ENCODE measurements at places on chromosomes 11 and 22.

DNA sequence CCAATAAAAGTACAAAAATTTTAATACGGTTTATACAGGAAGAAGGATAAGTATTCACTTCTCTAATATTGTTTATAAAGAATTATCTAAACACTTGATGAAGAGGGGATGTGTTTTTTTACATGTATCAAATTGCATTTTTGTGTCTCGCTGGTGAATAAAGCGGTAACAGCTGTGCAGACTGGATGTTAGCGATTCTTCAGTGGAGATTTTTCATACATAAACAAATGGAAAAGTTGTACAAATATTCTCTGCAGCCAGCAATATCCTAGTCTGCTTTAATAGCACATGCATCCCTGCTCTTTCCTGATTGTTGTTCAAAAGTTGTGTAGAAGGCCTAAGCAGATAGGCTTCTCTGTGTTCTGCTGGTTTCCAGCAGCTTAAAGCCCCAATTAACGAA is 369.3 kb downstream of the SOX6 start:
- DNase-seq, result no peak

DNA sequence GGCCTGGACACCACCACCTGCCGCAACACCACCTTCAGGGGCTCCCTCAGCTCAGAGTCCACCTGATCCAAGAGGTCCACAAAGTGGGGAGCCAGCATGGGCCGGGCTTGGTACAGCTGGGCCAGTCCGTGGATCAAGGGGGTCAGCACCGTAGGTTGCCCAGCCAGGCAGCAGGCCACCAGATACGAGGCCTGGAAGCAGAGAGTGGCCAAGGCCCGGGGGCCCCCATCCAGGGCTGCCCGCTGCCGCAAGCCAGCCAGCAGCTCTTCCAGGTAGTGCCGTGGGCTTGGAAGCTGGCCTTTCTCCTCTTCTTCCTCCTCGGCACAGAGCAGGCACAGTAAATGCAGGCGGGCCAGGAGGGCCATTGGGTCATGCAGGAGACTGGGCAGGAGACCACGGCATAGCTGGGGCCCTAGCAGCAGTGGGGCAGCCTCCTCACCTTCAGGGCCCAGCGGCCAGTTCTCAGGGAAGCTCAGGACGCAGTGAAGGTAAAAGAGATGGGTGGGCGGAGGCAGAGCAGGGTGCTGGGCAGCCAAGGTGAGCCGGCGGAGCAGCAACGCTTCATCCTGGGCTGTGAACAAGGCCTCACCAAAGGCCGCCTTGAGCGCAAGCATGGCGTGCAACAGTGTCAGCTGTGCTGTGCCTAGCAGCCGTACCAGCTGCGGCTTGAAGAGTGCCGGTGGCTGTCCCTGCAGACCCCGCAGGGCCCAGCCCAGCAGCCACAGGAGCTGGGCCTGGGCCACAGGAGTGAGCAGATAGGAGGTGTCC is 1.7 kb downstream of the AP5B1 start:
- no peak for DNase-seq

- no peak for DNase-seq
Measured at GRCh38 chr11:34976496-34977088, 60.2 kb downstream of the PDHX start.

- DNase-seq, result no peak
Measured at GRCh38 chr11:1931341-1932104, 12.0 kb downstream of the TNNT3 start.

- DNase-seq, result no peak
Measured at GRCh38 chr11:103792981-103793468, 243.4 kb upstream of the DDI1 start.

DNA sequence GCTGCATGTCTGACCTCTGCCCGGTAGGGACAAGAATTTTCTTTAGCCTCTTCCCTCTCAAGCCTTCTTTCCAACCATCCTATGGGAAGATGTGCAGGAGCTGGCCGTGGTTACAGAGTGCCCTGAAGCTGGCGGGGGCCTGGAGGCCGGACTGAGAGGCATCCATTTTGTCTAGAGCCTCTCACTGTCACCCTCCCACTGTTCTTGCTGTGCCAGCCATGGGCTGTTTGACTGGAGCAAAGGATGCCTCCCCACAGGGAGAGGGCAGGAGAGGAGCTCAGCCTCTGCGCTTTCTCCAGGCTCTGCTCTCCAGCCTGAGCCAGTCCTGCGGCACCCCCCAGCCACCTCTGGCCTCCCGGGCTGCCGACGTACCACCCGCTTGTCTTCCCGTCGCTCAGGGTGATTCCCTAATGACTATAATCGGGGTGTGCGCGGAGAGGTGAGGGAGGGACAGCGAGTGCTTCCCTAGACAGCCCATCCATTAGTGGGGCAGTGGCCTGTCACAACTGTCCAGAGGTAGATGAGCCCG is 123.8 kb downstream of the NECTIN1 start:
- no peak for DNase-seq

- peak; percentile 32 for DNase-seq
Measured at GRCh38 chr11:72430741-72431570, 3.4 kb downstream of the CLPB start.

DNA sequence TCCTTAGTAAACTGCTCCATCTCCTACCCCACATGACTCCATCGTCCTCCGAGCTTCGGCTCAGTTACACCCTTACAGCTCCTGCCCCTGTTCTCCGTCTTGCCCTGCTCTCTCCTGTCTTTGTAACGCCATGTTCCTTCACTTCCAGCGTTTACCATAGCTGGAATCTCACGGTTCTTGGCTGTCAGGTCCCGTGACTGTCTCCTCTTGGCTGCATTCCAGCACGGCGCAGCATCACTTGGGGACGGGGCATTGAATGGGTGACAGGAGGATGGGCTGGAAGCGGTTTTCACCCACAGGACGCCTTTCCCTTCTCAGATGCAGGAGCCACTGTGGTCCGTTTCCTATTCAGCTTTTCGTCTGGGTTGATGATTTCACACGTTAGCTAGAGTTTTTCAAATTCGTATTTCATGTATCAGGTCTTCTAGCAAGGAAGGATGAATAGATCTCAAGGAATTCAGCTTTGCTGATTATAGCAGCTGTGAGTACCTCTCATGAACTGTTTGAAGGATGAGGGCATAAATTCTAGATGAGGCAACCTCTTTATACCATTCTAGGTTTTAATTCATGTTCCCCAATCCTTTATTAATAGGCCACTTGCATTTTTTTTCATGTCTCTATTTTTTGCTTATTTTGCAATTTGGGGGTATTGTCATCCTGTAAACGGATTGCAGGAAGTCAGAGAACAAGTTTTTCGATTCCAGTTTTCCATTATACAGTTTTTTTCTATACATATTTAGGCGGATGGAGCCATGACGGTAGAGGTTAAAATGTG is 29.1 kb downstream of the ZBED4 start:
- DNase-seq, result no peak

- no peak for DNase-seq
Measured at GRCh38 chr11:94740083-94741021, 27.8 kb upstream of the AMOTL1 start.

GRCh38 chr11:30983143-30983542 is 386.4 kb downstream of the DCDC1 start:
- no peak for DNase-seq

GRCh38 chr11:68213555-68214172 is 568 bp upstream of the KMT5B start:
- peak; percentile 76 for DNase-seq

GRCh38 chr11:19345848-19346681 is 105.3 kb upstream of the E2F8 start:
- no peak for DNase-seq

- no peak for DNase-seq
Measured at GRCh38 chr11:111426617-111427016, 47.5 kb upstream of the POU2AF1 start.

DNA sequence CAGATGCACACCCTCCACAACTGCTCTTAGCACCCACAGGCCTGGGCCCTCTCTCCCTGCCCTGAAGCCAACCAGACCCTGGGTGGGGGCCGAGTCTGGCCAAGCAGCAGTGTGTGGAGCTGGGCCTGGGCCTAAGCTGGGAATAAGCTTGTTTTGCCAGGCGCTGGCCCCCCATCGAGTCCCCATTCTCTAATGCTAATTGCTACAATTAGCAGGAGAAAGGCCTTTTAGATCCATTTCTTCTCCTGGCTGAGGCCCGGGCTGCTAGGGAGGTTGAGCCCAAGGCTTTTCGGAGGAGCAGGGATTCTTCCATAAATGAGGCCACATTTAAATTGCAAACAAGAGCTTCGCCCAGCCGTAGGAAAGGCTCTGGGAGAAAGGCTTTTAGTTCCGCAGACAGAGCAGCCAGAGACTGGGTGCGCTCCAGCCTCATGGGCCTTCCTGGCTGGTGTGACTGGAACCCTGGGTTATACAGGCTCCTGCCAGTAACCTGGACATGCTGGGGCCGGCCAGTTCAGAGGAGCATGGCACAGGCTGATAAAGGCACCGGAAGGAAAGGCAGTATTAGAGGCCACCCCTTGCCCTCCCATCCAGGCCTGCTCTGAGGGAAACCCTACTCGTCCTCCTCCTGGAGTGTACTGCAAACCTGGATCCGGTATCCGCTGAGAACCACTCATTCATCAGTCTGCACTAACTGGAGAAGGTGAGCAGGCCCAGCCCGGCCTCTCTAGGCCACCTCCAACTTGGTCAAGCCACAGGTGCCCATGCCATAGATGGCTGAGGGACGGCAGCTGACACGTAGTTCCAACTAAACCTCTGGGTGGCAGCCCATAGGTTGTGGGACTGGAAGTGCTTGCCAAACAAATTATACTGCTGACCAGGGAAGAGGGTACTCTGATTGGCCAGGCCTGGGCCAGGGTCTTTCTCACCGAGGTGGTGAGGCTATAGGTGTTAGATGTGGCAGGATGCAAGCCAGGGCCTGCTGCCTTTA is 6.2 kb downstream of the KCNQ1OT1 start:
- DNase-seq, result no peak

DNA sequence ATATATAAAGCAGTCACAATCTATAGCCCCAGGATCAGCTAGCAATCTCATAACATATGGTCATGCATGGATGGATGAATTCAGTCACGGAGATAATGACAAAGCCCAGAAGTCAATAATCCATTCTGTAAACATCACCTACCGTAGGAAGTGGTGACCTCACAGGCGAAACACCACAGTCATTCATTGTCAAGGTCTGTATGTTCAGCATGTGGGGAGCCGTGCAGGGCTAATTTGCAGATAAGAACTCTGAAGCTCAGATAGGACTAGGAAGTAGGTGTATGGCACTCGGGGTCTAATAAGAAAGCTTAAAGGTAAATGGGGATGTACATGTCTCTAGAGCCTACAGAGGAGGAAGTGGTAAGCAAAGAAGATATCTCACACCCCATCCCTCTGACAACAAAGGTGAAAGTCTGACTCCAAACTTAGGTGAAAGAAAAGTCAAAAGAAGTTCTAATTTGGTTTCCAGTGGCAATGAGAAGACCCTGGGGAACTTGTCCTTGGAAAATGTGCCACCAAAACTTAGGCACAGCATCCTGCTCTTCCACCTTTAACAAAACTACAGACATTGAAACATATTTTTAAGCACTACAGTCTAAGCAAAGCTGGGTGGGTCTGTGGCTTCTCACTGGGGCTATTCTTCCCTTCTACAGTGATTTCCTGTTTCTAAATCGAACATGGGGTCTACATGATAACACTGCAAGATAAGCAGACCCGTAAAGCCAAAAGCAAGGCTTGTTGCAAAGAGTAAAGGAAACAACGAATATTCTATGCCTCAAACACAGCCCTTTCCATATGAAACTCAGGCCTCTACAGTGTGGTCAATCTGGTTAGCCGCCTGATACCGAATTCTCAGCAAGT is 5.2 kb downstream of the CRTAM start:
- no peak for DNase-seq

- DNase-seq, result no peak
Measured at GRCh38 chr22:19503869-19504268, 20.3 kb downstream of the CLDN5 start.

DNA sequence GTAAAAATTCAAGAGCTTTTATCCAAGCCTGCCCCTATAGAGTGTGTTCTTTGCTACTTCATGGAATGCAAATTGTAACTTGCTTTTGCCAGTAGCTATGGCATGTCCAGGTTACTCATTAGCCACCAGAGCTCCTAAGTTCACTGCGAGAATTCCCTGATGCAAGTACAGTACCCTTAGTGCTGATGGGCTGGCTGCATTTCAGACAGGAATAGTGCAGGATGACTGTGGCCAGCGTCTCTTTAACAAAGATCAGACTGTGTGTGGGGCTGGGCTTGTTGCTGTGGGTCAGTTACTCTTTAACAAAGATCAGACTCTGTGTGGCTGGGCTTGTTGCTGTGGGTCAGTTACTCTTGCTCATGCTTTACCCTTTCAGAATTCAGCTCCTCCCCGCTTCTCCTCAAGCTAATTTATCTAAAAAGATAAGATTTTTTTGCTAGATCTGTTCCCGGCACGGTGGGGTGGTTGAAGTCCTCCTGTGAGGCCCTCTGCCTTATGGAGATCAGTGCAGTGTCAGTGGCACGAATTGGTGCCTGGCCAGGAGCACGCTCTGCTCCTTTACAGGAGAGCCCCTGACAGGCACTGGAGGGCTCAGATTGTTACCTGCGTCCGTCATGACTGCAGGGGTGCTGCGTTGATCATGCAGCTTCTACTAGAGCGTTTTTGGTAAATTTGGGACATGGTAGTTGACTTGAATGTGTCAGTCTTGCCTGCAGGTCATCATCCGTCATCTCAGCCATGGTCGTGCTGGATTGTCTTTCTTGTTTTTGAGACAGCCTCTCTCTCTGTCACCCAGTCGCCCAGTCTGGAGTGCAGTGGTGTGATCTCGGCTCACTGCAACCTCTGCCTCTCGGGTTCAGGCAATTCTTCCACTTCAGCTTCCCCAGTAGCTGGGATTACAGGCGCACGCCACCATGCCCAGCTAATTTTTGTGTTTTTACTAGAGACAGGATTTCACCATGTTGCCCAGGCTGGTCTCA is 27.0 kb downstream of the AP2A2 start:
- no peak for DNase-seq

- no peak for DNase-seq
Measured at GRCh38 chr11:10592331-10592730, 23.9 kb upstream of the LYVE1 start.

DNA sequence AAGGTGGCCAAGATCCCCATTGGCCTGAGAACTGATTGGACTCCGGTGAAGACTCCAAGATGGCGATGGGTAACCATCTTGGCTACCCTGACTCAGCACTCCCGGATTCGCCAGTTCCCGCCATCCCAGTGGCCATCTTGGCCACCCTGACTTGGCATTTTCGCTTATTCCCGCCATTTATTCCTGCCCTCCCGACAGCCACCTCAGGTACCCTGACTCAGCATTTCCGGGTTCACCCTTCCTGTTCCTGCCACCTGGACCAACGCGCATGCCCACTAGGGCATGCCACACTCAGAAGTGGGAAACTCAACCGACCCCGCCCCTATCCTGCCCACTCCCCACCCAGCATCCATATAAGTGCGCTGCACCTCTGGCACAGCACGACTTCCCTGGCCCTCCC is 7.8 kb downstream of the OR8K5 start:
- no peak for DNase-seq

GRCh38 chr11:35763301-35763700 is 100.7 kb downstream of the TRIM44 start:
- no peak for DNase-seq

GRCh38 chr11:132780046-132780445 is 752.3 kb downstream of the OPCML start:
- DNase-seq, result no peak

GRCh38 chr22:46708766-46709330 is 29.2 kb downstream of the CERK start:
- DNase-seq, result no peak

- no peak for DNase-seq
Measured at GRCh38 chr11:82586581-82586980, 147.1 kb downstream of the FAM181B start.

All from activated T-helper 1 cell treated with anti-CD3 and anti-CD28 coated beads, Interleukin-12 subunit alpha, Interleukin-12 subunit beta, Interleukin-2, Interleukin-4 antibody, amounts not matched to agents 30 ng/mL and 10 ng/mL and 1 ng/mL, durations not matched to agents 14 hours and 24 hours and 36 hours (primary cell).